ENCODE measurements at places on chromosomes 6 and 20.

DNA sequence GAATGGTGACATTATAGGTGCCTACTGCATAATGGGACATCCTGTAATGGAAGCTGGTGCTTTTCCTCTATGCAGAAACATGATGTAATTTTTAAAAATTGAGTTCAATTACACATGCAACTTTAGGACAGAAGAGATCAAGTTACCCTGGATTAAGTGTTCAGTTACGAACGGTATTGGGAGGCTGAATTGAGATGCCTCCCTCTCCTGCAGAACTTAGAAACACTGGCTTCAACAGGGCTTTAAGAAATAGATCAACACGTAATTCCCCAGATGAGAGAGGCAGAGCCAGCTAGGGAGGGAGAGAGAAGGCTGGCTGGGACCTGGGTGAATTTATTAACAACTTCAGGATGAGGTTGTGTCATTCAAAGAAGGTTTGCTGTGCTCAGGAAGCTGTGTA is 232.8 kb downstream of the CDH26 start:
- no peak for DNase-seq

- DNase-seq: no peak
These were observed 576.1 kb upstream of the MARCKS start for GRCh38 chr6:113281014-113281413.

DNA sequence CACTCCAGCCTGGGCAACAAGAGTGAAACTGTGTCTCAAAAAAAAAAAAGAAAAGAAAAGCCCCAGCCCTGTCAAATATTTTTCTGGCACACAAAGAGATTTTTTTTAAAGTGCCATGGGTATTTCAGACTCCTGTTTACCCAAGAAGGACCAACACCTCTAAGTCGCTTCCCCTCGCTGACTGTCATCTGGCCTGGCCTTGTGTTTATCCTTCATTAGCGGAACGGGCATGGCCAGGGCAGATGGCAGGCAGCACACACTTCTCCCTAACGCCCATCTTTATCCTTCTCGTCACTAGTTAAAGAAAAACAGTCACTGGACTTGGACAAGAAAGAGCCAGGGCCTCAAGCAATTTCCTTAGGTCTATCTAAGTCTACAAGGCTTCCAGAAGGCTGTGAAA is 7.3 kb upstream of the CBFA2T2 start:
- DNase-seq: peak; percentile 58

GRCh38 chr6:115885636-115886366 is 174.9 kb downstream of the FRK start:
- DNase-seq: no peak

GRCh38 chr6:46024124-46024769 is 8.6 kb upstream of the CLIC5 start:
- DNase-seq: no peak

DNA sequence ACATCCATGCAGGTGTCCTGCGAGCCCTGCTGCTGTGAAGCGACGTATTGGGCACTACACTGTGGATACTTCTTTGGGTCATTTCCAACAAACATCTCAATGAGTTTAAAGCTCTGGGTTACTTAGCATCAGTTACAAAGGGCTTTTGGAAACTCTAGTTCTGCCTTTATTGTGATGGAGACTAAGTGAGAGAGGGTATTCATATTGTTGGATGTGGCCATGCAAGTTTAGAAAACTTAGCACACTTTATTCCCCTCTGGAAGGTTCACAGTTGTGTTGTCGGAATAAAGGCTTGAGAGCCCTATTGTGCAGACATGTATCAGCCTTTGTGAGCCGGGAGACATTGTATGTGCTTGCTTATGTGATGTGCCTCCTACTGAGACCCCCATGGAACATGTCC is 22.1 kb downstream of the DUSP22 start:
- DNase-seq: no peak

GRCh38 chr6:45504947-45505346 is 127.2 kb upstream of the SUPT3H start:
- no peak for DNase-seq

- DNase-seq: no peak
These were observed at the start of gene SYCP2 for GRCh38 chr20:59933296-59933848. TSS of gene SYCP2 (minus strand) at chr20:59933637. CDS start at chr20:59922413, 11,224 bp downstream.

DNA sequence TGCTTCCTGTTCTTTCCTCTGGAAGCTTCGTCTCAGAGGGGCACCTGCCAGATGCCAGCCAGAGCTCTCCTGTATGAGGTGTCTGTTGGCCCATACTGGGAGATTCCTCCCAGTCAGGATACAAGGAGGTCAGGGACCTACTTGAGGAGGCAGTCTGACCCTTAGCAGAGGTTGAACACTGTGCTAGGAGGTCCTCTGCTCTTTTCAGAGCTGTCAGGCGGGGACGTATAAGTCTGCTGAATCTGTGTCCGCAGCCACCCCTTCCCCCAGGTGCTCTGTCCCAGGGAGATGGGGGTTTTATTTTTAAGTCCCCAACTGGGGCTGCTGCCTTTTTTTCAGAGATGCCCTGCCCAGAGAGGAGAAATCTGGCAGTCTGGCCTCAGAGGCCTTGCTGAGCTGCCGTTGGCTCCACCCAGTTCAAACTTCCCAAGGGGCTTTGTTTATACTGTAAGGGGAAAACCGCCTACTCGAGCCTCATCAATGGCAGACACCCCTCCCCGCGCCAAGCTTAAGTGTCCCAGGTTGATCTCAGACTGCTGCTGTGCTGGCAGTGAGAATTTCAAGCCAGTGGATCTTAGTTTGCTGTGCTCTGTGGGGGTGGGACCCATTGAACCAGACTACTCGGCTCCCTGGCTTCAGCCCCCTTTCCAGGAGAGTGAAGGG is 326.7 kb downstream of the BCKDHB start:
- no peak for DNase-seq

DNA sequence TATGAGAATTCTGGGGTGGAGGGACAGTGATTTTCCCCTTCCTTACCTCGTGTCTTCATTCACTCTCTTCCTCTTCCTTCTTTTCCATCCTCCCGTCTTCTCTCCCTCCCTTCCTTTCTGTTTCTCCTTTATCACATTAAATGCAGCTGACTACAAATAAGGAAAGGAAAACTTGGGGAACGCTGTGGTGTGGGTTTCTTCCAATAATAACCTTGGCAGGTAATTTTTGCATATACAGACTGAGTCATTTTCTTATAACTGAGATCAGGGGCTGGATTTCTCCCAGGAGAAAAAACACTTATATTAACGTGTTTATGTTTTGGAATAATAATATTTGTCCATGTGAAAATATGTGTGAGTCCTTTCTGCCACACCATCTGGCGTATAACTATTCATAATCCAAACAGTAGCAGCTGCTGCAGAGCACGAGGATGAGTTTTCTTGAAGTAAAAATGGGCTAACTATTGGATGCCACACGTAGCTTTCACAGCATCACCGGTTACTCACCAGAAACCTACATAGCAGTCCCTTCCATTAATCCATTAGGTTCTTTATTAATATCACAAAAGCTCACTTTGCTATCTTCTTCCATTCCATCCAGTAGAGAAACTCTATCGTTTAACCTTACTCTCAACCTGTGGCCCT is 139.2 kb upstream of the SASH1 start:
- DNase-seq: peak; percentile 69

DNA sequence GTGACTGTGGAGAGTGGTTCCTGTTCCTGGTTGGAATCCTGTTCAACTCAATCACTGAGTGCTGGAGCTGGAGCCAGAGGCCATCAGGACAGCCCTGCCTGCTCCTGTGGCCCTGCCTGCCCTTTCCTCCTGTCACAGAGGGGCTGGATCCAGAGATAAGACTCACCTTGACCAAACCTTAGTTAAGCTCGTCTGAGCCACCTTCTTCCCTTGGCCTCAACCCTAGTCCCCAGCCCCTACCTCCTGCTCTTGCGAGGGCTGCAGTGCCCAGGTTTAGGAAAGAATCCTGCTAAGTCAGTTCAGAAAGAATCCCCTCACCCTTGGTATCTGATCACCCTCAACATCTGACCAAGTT is 47.0 kb upstream of the CST5 start:
- no peak for DNase-seq

DNA sequence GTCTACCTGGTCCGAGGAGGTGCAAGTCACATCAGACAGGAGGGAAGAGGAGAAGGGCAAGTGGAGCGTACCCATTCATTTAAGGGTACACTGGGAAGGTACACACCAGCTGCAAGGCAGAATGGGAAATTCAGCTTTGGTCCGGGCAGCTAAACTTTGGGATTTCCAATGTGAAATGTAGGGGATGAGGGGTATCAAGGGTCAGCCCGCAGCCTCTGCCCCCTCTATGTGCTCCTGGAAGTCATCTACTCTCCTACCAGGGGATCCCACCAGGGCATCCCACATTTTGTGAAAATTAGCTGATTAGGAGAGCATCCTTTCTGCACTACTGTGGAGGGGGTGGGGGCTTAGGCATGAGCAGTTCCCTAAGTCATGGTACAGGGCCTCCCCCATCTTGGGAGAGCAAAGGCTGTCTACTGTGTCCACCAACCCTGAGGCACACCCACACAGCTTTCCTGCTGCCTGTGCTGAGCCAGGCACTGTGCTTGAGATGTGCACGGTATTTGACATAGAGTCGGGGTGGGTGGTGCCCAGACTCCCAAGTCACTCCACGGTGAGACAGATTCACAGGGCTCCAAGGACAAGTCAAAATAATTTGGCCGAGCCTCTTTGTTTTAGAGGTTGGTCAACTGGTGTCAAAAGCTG is 189.1 kb upstream of the SULF2 start:
- no peak for DNase-seq

- no peak for DNase-seq
These were observed 203.5 kb upstream of the CITED2 start for GRCh38 chr6:139577763-139578604.

DNA sequence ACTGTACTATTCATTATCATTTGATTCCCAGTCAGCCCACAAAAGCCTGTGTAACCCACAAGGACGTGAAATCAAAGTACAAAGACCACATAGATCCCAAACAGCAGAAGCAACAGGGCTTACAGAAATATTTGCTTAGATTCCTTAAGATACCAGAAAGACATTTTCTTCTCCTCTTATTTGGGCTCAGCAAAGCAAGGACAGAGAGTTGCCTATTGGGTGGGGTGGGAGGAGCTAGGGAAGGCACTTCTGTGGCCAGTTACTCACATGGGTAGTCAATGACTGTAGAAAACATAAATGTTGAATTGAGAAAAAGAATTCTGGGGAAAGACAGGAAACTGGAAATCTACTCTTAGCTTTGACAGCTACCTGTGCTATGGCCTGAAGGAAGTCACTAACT is 19.8 kb downstream of the PDE7B start:
- no peak for DNase-seq

DNA sequence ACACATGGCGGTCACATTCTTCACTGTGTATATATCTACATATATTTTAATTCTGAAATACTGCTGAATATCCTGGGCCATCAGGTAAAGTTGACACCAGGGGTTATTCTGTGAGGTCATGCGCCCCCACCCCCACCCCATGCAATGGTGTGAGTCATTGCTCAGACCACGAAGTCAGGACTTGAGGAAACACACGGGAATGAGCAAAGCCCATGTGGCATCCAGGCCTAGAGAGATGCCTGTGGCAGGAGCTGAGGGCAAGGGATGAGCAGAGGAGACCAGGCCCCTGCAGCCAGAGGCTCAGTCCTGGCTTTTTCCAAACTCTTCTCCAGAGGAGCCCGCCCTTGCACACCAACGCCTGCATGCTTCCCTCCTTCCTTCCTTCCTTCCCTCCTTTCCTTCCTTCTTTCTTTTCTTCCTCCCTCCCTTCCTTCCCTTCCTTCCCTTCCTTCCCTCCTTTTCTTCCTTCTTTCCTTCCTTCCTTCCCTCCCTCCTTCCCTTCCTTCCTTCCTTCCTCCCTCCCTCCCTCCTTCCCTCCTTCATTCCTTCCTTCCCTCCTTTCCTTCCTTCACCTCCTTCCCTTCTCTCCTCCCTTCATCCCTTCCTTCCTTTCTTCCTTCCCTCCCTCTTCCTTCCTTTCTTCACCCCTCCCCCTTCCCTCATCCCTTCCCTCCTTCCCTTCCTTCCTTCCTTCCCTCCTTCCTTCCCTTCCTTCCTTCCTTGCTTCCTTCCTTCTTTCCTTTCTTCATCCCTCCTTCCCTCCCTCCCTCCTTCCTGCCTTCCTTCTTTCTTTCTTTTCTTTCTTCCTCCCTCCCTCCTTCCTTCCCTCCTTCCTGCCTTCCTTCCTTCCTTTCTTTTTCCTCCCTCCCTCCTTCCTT is 72.0 kb upstream of the INSM1 start:
- no peak for DNase-seq

DNA sequence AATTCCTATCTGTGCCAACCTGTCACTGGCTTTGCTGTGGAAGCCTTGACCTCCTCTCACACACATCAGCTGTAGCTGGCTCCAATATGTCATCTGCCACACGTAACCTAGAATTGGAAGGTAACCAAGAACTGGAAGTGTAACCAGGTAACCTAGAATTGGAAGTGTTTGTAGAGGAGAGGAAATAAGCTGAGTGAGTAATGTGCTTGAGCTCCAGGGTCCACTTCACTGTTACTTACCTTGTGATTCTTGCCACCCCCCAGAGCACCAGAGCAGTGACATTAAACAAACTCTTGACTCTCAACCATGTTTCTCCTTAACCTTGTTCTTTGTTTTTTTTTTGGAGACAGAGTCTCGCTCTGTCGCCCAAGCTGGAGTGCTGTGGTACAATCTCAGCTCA is 350.5 kb downstream of the NRN1 start:
- DNase-seq: no peak

- no peak for DNase-seq
These were observed 122.7 kb downstream of the ADGRB3 start for GRCh38 chr6:68757821-68758220.

DNA sequence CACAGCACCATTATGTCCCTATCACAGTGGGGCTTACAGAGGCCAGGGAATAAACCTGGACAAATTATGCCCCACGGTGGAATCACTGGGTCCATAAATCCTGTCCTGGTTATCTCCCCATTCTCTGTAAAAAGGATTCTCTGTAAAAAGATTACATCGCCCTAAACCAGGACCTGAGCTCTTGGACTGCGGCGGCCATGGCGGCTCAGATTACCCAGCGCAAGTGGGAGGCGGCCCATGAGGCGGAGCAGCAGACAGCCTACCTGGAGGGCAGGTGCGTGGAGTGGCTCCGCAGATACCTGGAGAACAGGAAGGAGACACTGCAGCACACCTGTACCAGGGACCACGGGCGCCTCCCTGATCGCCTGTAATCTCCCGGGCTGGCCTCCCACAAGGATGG is 8.4 kb upstream of the HLA-A start:
- no peak for DNase-seq

DNA sequence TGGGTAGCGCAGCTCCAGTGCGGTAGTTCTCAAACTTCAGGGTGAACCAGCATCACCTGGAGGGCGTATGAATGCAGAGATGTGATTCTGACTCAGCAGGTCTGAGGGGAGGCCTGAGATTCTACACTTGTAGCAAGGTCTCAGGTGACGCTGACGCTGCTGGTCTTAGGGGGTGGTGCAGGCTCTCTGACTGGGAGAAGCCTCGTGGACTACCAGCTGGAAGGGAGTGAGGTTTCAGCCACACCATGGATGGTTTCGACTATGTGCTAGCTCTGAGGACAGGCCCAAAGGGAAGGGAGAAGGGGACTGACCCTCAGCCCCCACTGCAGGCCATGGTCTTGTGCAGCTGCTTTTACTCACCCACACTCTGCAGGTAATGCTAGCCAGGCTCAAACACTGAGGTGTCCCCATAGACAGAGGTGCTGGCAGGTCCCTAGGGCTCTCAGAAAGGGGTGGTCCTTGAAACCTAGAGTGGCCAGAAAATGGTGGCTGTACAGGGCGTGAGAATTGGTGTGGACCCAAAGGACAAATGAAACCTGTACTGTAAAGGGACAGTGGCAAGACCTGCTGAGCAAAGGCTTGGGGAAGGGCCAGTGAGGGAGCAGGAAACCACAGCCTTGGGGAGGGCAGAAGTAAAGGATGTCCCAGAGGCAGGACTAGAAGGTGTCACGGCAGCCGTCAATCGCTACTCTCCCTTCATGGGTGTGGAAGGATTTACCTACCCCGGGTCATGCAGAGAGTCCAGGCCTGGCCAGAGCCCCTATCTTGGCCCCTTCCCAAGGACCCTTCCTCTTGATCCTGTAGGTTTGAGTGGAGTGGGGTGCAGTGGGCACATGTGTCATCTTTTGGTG is 52.7 kb downstream of the EBF4 start:
- DNase-seq: no peak

Measured in NCI-H524 treated with DMSO at 0.1 percent for 48 hours (cell line).